ENCODE measurements at places on chromosomes 12 and 14.

DNA sequence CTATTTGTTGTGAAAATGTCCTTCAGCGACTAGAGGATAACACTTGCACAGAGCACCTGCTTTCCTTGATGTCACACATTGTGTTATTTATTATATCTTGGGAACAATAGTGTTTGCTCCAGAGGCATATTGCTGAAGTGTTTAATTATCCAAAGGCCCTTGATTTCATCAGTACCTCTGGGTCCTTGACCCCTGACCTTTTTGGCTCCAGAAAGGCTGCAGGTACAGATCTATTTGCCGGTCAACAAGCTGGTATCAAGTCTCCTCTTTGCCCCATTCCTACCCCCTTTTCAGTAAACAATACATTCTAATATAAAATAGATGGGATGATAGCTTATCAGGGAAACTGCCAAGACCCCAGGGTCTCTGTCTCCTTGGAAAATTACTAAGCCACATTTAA, 206.8 kb downstream of the DACT1 start:
- H3K4me1 ChIP-seq: no peaks in the 10 kb centered on the region
- no peak for DNase-seq
- H3K36me3 ChIP-seq: no peaks in the 10 kb centered on the region
- no peaks in the 10 kb centered on the region for H3K27me3 ChIP-seq

- H3K27me3 ChIP-seq: no peaks in the 10 kb centered on the region
- no peaks in the 10 kb centered on the region for H3K4me1 ChIP-seq
- no peak overlapping the region for H3K4me3 ChIP-seq
- no peak for DNase-seq
- no peaks in the 10 kb centered on the region for H3K36me3 ChIP-seq
Measured at GRCh38 chr14:59422069-59422881, 42.9 kb downstream of the GPR135 start.

GRCh38 chr14:22052795-22053194, 379.2 kb upstream of the OR4E1 start:
- no peak overlapping the region for H3K27ac ChIP-seq
- H3K4me3 ChIP-seq: no peak overlapping the region
- H3K4me1 ChIP-seq: no peaks in the 10 kb centered on the region

DNA sequence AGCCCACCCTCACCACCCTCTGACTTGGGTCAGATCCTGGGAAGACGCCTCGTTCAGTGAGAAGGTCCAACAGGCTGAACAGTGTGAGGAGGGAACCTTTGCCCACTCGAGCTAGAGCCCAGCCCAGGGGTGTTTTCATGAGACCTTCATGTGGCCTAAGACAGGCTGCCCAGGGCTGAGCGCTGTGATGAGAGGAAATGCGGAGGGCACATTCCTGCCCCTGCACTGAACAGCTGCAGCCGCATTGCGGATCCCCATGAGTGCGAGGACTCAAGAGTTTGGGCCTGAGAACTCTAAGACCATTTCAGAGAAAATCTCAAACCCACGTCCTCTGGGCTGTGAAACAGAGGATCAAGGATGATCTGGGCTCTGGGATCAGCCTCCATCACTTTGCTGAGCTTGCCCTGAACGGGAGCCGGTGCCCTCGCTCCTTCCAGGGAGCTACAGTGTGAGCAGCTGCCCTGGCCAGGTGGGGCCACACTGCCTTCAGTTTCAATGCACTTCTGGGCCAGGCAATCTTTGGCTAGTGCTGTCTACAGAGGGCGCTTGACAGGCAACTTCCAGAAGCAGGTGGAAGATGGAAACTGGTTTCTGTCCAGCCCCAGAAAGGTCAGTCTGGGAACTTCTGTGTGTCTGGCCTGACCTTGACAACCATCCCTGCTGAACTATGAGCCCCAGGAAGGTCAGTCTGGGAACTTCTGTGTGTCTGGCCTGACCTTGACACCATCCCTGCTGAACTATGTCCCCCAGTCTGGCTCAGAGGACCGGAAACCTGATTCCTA, 43.5 kb upstream of the P2RX7 start:
- H3K27me3 ChIP-seq: no peaks in the 10 kb centered on the region
- H3K4me1 ChIP-seq: no peaks in the 10 kb centered on the region
- H3K4me3 ChIP-seq: no peak overlapping the region
- H3K27ac ChIP-seq: no peak overlapping the region

DNA sequence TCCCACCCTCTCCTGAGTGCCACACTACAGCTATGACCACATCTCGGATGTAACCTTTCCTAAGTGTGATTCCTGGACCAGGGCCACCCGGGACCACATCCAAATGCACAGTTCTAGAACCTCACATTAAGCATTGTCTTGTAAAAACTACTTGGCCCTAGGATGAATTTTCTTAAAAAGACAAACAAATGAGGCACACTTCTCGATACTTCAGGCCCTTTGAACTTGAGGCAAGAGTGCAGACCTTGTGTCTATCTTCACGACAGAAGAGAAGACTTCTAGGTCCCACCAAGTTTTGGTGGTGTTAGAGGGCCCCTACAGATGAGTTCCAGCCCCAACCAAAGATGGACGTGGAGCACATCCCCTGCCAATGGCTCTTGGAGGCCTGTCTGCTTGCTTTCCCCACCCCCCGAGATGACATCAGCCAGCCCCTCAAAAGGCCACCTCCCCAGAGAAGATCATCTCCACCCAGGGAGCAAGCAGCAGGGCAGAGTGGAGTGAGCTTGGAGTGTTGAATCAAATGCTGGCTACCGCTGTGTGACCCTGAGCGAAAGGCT, 9.3 kb downstream of the ISCU start:
- H3K27ac ChIP-seq: no peak overlapping the region
- no peaks in the 10 kb centered on the region for H3K27me3 ChIP-seq
- no peaks in the 10 kb centered on the region for H3K4me1 ChIP-seq
- H3K36me3 ChIP-seq: peaks cover under 1% of the 10 kb centered on the region
- H3K4me3 ChIP-seq: no peak overlapping the region
- no peak for DNase-seq

DNA sequence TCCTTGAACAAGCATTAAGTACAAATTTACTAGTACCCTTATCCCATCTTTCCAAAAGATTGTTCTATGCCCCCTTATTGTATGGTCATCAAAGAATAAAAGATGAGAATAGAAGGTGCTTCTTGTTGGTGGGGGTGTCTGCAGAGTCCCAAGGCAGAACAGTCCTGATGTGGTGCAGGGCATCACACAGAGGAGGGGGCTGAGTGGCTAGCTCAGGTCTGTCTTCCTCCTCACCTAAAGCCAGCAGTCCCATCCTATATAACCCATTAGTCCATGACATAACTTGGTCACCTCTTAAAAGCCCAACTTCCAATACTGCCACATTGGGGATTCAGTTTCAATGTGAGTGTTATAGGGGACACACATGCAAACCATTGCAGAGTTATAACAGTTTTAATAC, 9.9 kb downstream of the LRRC10 start:
- 0 out of 2 replicates have a peak, but pooled peaks cover 4% of the 10 kb centered on the region for H3K4me1 ChIP-seq
- DNase-seq: no peak
- H3K36me3 ChIP-seq: peaks cover 1% of the 10 kb centered on the region
- H3K27me3 ChIP-seq: no peaks in the 10 kb centered on the region
- H3K4me3 ChIP-seq: no peak overlapping the region
- H3K27ac ChIP-seq: no peak overlapping the region

DNA sequence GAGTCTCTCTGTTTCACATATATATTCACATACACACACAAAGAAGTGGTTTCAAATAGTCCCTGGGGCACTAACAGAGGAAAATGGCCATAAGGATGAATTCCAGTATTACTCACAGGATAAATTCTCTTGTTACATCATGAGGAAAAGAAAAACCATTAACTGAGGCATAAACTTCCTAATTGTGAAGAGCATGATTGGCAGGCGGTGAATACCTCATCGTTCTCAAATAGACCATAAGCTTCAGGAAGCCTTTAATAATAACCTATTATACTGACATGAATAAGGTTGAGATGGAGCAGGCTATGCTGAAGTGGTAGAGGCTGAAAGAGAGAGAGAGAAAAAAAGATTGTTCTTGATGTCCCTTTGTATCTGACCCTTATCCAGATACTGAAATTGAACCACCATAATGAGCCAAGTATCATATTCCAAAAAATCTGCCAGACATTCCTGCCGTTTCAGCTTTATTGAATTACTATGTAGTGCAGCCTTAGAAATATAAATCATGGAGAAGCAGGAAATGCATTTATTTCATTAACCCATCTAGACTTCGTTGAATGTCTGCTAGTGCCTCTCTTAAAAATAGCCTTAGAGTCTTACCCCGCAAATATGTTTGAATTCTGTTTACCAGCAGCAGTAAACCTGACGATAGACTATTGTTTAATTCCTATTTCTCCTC, 86.8 kb downstream of the NUAK1 start:
- H3K4me3 ChIP-seq: no peak overlapping the region
- H3K27me3 ChIP-seq: no peaks in the 10 kb centered on the region
- no peak for DNase-seq
- no peaks in the 10 kb centered on the region for H3K4me1 ChIP-seq
- no peak overlapping the region for H3K27ac ChIP-seq

DNA sequence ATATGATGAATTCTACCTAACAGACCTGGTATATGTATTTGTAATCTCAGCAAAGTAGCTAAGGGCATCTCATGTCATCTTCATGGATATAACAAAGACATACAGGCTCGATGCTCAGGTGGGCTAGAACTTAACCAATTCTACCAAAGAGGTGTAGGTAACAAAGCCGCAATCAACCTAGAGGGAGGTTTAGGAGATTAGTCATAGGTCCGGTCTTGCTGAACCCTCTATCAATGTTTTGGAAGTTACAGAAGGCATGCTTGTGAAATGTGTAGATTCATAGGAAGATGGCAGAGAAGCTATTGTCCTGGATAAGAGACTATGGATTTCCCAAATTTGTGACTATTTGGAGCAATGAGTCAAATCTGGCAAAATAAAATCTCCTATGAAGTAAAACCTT, 42.6 kb upstream of the SYCP3 start:
- no peaks in the 10 kb centered on the region for H3K36me3 ChIP-seq
- H3K27me3 ChIP-seq: no peaks in the 10 kb centered on the region
- no peak overlapping the region for H3K4me3 ChIP-seq
- no peak for DNase-seq
- no peak overlapping the region for H3K27ac ChIP-seq

DNA sequence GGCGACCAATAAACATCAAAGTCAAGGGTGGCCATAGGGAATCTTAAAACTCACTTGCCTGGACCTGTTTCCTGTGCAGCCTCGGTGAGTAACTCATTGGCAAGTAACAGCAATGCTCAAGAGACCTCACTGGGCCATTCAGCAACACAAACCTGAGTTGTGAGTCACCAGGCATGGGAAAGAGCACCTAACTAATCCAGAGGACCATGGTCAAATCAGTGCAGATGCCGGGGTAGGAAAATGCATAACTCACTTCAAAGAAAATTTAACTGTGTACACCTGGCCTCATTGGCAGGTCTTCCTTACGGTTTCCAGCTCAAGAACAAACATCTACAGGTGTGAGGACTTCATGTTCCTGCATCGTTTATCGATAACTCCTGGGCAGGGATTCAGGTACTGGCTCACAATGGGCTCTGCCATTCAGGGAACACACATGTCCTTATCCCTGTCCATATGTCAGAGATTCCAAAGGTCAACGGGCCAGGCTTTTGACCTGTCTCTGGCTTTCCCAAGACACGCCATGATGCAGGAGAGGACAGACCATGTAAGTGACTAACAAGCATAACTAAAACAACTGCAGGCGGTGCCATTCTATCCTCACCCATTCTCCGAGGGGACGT, 211.8 kb downstream of the ANO2 start:
- H3K27me3 ChIP-seq: no peaks in the 10 kb centered on the region
- H3K4me3 ChIP-seq: no peak overlapping the region
- no peaks in the 10 kb centered on the region for H3K4me1 ChIP-seq

GRCh38 chr14:92704821-92705220, 43.6 kb downstream of the LGMN start:
- H3K4me3 ChIP-seq: no peak overlapping the region
- H3K27me3 ChIP-seq: no peaks in the 10 kb centered on the region
- no peak overlapping the region for H3K27ac ChIP-seq

DNA sequence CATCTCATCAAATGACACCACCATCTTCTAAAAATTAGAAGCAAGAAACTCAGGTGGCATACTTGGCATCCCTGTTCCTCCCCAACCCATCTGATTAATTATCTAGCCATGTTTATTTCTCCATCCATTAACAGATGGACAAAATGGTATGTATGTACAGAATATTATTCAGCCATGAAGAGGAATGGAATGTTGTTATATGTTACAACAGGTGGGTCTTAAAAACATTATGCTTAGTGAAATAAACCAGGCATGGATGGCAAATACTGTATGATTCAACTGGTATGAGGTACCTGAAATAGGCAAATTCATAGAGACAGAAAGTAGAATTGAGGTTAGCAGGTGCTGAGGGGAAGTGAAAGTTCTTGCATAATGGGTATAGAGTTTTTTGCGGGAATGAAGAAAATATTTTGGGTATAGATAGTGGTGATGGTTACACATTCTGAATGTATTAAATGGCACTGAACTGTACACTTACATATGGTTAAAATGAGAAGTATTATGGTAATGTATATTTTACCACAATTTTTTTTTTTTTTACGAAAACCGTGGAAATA, 17.5 kb downstream of the YY1 start:
- no peaks in the 10 kb centered on the region for H3K4me1 ChIP-seq
- no peak for DNase-seq
- no peaks in the 10 kb centered on the region for H3K27me3 ChIP-seq

GRCh38 chr14:28875934-28876571, 109.5 kb downstream of the FOXG1 start:
- no peak overlapping the region for H3K27ac ChIP-seq
- no peak for DNase-seq
- H3K4me3 ChIP-seq: no peak overlapping the region
- no peaks in the 10 kb centered on the region for H3K27me3 ChIP-seq

DNA sequence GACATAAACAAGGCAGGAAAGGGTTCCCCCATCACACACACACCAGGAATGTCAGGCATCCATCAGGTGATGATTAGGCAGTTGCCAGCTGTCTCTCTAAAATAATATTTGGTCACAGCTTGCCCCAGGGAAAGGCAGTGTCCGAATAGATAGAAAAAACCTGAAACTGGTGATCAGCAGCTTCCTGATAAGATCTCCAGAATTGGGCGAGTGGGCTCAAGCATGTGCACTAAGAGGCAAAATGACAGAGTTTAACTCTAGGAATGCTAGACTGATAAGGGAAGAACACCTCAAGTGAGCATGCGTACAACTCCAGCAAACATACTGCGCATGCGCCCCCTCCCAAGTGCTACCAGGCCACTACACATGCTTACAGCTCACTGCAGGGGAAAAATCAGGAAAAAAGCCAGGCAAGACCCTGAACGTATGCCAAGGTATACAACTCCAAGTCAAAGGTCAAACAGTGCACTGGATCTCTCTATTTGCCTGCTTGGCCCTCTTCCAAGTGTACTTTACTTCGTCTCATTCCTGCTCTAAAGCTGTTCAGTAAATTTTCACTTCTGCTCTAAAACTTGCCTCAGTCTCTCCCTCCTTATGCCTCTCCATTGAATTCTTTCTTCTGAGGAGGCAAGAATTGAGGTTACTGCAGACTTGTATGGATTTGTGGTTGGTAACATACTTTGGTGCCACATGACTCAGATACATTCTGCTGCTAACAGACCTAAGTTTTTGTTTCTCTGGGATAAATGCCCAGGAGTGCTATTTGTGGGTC, 73.5 kb upstream of the VASH1 start:
- H3K4me3 ChIP-seq: no peak overlapping the region
- no peaks in the 10 kb centered on the region for H3K36me3 ChIP-seq
- no peaks in the 10 kb centered on the region for H3K4me1 ChIP-seq
- H3K27ac ChIP-seq: no peak overlapping the region
